ENCODE measurements at places on chromosomes 2 and 18.

- H3K4me3 ChIP-seq: no peak overlapping the region
- no peaks in the 10 kb centered on the region for H3K4me1 ChIP-seq
- no peaks in the 10 kb centered on the region for H3K36me3 ChIP-seq
- no peak for DNase-seq
- no peaks in the 10 kb centered on the region for H3K27me3 ChIP-seq
- H3K27ac ChIP-seq: no peak overlapping the region
Measured at GRCh38 chr2:152537081-152537651, 180.1 kb downstream of the PRPF40A start.

GRCh38 chr2:225996462-225996828 lies 596.9 kb downstream of the NYAP2 start:
- H3K4me3 ChIP-seq: no peak overlapping the region
- H3K36me3 ChIP-seq: no peaks in the 10 kb centered on the region
- no peaks in the 10 kb centered on the region for H3K27me3 ChIP-seq
- no peak overlapping the region for H3K27ac ChIP-seq
- no peak for DNase-seq

DNA sequence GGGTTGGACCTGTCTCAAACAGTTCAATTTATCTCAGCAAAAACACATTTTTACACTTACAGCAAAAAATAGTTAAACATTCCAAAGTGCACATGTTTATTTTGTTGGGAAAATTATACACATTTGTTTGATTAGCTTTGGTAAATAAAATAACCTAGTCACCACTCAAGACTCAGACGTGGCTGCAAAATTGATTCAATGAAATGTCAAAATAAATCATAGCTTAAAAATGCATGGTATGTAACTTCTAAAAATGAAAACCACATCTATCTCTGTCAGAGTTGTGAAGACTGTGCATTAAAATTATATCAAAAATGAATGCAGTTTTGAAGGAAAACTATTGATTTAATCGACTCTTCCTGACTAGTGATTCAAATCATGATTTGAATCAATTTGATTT lies 56.7 kb downstream of the GALNT14 start:
- no peaks in the 10 kb centered on the region for H3K4me1 ChIP-seq
- no peak for DNase-seq
- no peak overlapping the region for H3K27ac ChIP-seq

DNA sequence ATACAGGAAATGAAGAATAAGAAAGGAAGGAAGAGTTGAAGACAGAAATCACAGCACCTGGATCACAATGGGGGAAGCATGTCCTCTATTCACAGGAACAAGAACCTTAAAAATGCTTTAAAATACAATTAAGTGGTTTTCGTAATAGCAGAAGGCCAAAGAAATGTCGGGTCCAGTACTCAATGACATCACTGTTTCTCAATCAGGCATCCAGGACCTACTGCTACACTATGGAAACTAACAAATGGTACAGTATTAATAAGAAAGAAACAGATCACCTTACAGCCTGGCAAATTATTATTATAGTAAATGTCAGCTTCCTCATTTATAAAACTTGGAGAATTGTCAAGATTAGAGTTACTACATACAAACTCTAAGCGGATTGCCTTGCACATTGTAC lies 15.8 kb downstream of the HNRNPLL start:
- H3K4me1 ChIP-seq: no peaks in the 10 kb centered on the region
- H3K4me3 ChIP-seq: no peak overlapping the region
- no peaks in the 10 kb centered on the region for H3K27me3 ChIP-seq
- peaks cover 6% of the 10 kb centered on the region for H3K36me3 ChIP-seq
- no peak overlapping the region for H3K27ac ChIP-seq

DNA sequence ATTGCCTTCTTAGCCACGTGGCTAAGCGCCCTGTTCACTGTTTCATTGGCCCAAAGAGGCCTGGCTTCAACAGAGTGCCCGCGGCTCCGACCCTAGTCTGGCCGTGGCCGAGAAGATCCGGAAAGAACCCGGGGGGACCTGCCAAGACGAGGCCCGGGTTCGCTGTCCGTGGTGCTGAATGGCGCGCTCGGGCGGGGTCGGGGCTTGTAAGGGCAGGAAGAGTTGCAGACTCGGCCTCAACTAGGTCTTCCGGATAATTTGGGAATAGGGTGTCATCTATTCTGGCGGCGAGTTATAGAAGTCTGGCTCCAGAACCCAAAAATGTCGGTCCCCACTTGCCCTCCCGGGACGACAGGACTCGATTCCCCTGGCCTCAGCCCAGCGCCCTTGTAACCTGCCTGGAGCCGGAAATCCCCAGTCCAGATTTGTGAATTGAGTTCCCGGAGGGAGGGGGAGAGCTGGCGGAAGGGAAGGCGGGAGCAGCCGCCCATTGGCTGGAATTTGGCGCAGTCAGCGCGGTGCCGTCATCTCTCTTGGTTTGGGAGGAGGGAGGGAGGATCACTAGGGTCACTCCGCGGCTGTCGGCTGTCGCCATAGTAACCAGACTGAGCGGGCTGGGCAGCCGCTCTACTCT lies 3.5 kb downstream of the CDK5R2 start:
- peak; percentile 99 for DNase-seq
- peaks cover 45% of the 10 kb centered on the region for H3K27me3 ChIP-seq
- H3K4me3 ChIP-seq: peak overlapping the region; percentile 66
- no peak overlapping the region for H3K27ac ChIP-seq
- peaks cover 23% of the 10 kb centered on the region for H3K4me1 ChIP-seq

- H3K27me3 ChIP-seq: no peaks in the 10 kb centered on the region
- peaks cover 2% of the 10 kb centered on the region for H3K36me3 ChIP-seq
- no peak for DNase-seq
- no peak overlapping the region for H3K4me3 ChIP-seq
- H3K4me1 ChIP-seq: peaks cover 2% of the 10 kb centered on the region
- no peak overlapping the region for H3K27ac ChIP-seq
Measured at GRCh38 chr18:23067236-23067635, 68.0 kb upstream of the CABLES1 start.

DNA sequence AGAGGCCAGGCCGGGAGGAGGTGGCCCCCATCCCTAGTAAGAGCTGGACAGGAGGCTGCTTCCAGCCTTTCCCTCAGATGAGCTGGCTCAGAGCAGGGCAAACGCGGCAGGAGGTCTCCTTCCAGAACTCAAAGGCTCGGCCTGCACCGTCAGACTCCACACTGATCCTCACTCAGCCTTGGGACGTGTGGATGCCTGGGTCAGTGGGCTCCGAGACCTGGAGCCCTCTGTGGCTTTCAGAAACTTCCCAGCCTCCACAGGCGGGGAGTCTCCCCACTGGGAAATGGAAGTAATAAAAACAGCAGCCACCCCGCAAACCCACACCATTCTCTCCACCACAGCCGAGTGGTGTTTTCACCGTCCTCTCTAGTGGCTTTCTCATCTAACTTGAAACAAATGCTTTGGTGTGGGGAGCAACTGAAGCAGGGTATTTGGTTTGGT lies 54.3 kb downstream of the INPP5D start:
- no peak for DNase-seq
- H3K36me3 ChIP-seq: no peaks in the 10 kb centered on the region
- H3K4me3 ChIP-seq: no peak overlapping the region

DNA sequence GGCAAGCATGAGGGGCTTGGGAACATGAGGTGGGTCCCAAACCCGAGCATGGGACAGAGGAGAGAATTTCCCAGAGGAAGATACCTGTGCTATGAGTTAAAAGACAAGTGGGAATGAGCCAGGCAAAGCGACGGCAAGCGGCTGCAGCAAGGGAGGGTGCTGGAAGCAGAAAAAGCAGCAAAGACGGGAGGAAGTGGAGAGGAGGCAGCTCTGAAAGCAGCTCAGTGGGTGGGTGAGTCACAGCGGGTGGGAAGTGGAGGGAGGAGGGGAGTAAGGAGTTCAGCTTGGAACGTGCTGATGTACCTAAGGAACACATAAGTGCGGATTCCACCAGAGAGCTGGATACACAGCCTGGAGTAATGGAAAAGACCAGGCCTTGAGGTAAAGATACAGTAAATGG lies 41.4 kb downstream of the THUMPD2 start:
- H3K36me3 ChIP-seq: peaks cover 10% of the 10 kb centered on the region
- H3K27me3 ChIP-seq: no peaks in the 10 kb centered on the region
- peak; percentile 70 for DNase-seq
- H3K4me3 ChIP-seq: peak overlapping the region; percentile 17
- no peak overlapping the region for H3K27ac ChIP-seq

- no peaks in the 10 kb centered on the region for H3K27me3 ChIP-seq
- H3K27ac ChIP-seq: no peak overlapping the region
- H3K36me3 ChIP-seq: no peaks in the 10 kb centered on the region
- no peak overlapping the region for H3K4me3 ChIP-seq
- peak; percentile 13 for DNase-seq
Measured at GRCh38 chr2:240374085-240374907, 61.2 kb upstream of the GPC1 start.

DNA sequence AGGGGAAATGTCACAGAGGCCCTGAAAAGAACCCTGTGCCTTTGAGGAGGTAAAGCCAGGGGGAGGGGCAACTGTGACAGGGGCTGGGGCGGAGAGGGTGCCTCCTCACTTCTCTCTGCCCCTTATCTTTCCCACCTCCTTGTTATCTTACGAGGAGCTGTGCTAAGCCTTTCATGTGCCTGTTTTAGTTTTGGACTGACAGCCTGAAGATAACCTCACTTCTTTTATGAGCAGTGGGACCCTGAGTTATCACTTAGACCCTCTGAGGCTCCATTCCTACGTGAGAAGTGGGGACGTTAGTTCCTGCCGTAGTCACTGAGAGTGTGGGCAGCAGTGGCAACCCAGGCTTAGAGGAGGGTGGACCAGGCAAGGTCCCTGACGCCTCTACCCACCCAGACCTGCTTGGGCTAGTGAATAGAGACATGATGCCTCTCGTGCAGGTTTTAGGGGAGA lies 39.5 kb upstream of the LBH start:
- H3K36me3 ChIP-seq: no peaks in the 10 kb centered on the region
- no peak overlapping the region for H3K4me3 ChIP-seq
- H3K27ac ChIP-seq: no peak overlapping the region

DNA sequence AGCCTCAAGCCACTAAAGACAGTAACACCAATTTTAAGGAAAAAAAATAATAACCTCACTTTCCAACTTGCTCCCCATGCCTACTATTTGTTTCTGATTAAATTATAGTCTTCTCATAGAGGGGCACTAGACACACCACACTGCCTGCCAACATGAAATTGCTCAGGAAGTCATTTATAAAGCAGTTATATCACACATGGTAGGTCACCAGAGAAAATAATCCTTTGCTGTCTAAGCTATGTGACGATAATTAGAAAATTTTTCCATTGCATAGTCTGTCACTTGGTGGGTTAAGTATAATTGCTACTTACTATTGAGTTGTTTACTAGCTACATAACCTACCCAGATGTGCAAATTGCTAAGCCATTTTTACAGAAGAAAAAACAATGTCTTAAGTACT lies 85.2 kb downstream of the INO80D start:
- no peaks in the 10 kb centered on the region for H3K27me3 ChIP-seq
- no peak overlapping the region for H3K4me3 ChIP-seq
- DNase-seq: no peak
- no peak overlapping the region for H3K27ac ChIP-seq

DNA sequence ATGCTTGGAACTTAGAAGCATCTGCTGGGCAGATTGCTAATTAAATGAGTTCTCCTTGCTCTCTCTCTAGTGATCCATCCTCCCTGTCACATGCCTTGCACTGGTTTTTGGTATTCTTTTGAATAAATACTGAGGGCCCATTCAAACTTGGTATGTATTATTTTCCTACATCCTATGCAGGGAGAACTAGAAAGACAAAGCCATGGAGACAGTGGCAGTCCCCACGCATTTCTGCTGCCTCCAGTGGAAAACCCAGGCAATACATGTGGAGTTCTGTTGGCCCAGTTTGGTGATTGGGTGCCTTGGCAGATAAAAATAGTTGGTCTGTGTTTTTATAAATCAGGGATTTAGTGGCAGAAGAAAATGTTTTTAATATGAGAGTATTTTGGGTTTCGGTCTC lies 68.7 kb downstream of the DIS3L2 start:
- H3K4me1 ChIP-seq: no peaks in the 10 kb centered on the region
- H3K4me3 ChIP-seq: no peak overlapping the region
- H3K36me3 ChIP-seq: no peaks in the 10 kb centered on the region
- no peaks in the 10 kb centered on the region for H3K27me3 ChIP-seq
- H3K27ac ChIP-seq: no peak overlapping the region
- no peak for DNase-seq

DNA sequence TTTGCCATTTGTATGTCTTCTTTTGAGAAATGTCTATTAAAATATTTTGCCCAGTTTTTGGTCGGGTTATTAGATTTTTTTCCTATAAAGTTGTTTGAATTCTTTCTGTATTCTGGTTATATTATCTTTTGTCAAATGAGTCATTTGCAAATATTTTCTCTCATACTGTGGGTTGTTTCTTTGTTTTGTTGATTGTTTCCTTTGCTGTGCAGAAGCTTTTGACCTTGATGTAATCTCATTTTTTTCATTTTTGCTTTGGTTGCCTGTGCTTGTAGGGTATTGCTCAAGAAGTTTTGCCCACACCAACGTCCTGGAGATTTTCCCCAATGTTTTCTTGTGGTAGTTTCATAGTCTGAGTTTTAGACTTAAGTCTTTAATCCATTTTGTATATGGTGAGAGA lies 245.7 kb downstream of the ADCYAP1 start:
- H3K36me3 ChIP-seq: no peaks in the 10 kb centered on the region
- H3K4me3 ChIP-seq: no peak overlapping the region
- no peaks in the 10 kb centered on the region for H3K27me3 ChIP-seq
- DNase-seq: no peak

DNA sequence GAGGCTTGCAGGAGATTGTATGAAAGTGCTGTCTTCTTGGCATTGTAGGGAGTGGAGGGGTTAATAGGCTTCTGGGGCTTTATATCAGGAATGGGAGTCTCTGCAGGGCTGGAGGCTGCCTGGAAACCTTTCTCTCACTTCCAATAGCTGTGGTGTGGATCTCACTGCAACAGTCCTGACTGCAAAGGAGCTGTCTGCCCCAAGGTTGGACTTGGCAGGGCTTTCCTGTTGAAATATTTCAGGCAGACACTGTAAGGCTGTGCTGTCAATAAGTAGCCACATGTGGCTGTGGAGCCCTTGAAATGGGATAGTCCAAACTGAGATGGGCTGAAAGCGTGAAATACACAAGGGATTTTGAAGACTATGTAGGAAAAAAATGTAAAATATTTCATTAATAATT lies 399.1 kb upstream of the SPRED2 start:
- no peak overlapping the region for H3K4me3 ChIP-seq
- no peaks in the 10 kb centered on the region for H3K27me3 ChIP-seq
- H3K27ac ChIP-seq: no peak overlapping the region
- peaks cover 3% of the 10 kb centered on the region for H3K4me1 ChIP-seq
- no peak for DNase-seq
- no peaks in the 10 kb centered on the region for H3K36me3 ChIP-seq
